ENCODE measurements at places on chromosomes 4 and X.

DNA sequence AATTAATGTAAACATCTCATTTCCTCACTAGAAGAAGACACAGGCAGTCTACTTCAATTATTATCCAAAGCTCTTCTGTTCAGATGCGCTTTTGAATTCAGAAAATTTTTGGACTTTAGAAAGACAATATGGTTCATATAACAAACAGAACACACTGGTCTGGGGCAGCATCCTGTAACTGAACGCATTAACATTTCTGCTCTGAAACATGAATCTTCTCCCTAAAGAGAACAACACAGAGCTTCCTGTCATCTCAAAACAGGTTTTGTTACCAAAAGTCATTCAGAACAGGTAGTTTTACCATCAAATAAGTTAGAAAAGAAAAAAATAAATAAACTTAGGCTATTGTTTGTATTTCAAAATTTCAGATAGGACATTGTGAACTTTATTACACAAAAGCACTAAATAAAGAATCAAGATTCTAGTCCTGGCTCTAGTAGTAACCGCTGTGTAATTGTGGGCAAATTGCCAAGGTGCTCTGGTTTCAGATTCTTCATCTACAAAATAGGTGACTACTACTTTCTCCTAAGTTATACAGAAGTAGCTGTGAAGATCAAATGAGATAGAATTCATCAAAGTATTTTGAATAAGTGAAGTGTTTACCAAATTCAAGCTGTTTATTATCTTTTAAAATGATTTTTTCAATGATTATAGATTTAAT, 252.3 kb upstream of the RASGEF1B start:
- DNase-seq: no peak

GRCh38 chr4:156754832-156755570, 216.6 kb downstream of the PDGFC start:
- DNase-seq: no peak

- no peak for DNase-seq
Measured at GRCh38 chr4:791898-792625, 33.9 kb downstream of the CPLX1 start.

DNA sequence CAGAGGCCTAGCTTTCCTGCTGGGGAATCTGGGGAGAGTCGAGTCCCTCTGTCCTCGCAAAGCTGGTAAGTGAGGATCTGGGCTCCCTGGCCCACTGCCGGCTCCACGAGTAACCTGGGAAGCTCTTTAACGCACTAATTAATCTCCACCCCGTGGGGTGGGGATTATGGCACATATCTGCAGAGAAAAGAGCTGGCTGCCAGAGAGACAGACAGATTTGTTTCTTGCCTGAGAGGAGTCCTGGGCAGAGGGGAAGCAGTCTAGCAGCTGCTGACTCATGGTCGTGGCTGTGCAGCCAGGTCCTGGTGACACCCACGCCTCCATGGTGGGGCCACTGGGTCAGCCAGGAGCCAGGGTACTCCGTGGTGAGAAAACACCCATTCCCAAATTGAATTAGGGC, 14.0 kb downstream of the SORCS2 start:
- DNase-seq: no peak

- DNase-seq: peak; percentile 63
Measured at GRCh38 chr4:20624793-20625374, 75.4 kb upstream of the PACRGL start.

- DNase-seq: peak; percentile 18
Measured at GRCh38 chrX:53321230-53321942, 40.0 kb upstream of the IQSEC2 start.

DNA sequence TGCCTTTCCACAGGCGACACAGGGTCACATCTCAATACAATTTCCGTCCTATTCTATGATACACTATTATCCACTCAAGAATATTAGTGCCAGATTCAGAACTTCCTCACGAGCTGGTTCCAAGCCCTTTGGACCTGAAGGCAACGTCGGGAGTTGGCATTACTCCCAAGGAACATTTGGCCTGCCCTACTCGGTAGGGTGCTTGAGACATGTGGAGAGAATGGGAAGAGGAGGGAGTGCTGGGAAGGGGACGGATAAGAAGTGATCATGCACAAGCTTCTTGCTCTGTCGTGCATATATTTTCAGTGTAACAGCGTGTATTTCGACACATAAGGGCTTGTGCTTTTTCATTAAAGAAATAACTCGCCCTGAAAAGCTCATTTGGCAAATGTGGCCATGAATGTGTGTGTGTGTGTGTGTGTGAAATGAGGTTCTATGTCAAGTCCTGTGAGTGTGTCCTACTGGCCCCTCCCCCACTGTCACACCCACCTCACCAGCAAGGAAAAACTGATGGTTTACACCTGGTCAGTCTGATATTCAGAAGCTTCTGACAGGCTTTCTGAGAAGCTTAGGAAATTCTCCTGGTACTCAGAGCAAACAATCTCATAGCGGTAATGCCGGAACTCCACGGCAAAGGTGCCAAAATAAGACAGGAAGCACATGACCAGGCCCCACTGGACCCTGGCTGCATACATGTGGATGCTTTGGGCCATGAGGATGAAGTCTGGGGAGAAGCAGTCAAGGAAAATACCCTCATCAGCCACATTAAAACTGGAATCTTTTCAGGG, 54.8 kb downstream of the ENOPH1 start:
- DNase-seq: no peak

- DNase-seq: no peak
Measured at GRCh38 chr4:31445526-31445925, 725.4 kb downstream of the PCDH7 start.

- DNase-seq: no peak
Measured at GRCh38 chrX:44282753-44283152, 60.7 kb downstream of the EFHC2 start.

DNA sequence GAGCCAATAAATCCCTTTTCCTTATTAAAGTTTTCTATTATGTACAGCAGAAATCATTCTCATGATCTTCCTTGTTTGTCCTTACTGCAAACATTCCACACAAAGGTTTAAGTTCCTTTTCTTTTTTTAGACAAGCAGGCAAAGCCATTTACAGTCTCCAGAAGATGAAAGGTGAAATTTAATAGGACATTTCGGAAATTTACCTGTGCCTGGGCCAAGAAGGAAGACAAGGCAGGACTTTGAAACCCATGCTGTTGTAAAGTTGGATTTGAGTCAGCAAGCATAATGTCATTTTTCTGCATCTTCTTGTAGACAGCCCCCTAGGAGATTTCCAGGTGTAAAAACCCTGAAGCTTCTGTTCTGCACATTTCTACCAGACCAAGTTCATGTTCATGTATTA, 188.1 kb downstream of the PAPSS1 start:
- no peak for DNase-seq

DNA sequence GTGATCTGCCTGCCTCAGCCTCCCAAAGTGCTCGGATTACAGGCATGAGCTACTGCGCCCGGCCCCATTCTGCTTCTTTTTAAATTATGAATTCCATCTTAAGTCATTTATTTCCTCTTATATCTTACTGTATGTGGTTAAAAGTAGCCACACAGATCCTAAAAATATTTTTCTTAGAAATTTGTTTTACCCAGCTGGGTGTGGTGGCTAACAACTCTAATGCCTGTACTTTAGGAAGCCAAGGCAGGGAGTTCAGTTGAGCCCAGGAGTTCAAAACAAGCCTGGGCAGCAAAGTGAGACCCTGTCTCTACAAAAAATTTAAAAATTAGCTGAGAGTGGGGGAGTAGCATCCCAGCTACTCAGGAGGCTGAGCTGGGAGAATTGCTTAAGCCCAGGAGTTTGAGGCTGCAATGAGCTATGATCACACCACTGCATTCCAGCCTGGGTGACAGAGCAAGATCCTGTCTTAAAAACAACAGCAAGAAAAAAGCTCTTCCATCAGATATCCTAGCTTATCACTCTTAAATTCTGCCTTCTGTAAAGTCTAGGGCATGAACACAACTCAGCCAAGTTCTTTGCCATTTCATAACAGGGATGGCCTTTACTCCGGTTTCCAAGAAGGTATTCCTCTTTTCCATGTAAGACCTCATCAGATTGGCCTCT, 15.1 kb upstream of the AFF1 start:
- no peak for DNase-seq

DNA sequence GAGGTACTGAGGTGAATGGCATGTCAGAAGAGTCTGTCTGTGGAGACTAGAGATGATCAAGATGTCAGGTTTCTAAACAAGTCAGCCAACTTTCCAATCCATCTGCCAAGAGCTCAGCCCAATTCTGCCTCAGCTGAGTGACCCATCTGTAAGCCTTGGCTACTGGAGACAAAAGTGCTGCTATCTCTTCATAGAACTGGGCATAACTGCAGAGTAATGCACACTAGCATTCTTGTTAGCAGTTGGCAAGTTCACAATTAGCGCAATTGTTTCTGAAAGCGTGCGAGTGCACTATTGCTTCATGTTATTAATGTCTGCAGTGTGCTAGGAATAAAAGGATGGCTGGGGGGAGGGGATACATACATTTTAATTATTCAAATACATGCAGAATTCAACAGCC, 32.9 kb upstream of the SH3D19 start:
- no peak for DNase-seq

GRCh38 chrX:85851418-85851817, 195.9 kb downstream of the CHM start:
- DNase-seq: no peak

DNA sequence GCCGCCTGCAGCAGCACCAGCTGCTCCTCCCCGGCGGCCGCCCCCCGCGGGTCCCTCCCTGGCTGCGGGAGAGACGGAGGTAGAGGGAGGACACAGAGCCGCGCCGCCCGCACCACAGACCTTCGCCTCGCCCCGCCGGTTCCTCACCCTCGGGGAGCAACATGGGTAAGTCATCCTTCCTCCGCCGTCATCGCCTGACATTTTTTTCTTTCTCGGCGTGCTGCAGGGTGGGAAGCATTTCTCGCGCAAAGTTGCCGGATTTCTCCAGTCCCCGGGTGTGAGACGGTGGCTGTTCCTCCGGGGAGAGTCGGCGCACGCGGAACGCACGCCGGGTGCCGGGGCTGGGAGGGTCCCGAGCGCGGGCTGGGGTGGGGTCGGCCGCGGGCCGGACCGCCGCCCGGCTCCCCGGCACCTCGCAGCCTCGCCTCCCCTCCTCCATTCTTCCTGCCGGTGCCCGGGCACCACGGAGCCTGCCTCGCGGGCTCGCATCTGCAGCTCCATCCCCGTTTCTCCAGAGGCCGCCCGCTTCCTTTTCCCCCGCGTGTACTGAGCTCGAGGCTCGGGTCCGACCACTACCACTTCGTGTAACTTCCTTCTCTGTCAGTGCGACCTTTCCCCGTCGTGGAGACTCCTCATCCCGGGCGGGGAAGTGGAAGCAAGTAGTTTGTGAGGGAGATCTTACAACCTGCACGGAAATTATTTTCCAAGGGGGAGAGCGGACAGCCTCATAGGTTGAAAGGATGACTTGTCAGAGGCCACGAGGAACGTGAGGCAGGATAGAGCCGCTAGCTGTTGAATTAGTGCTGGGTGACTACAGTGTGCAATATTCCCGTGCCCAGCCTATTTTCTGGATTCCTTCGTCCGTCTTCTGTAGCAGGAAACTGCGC, 464 bp downstream of the RAP1GDS1 start:
- peak; percentile 72 for DNase-seq

DNA sequence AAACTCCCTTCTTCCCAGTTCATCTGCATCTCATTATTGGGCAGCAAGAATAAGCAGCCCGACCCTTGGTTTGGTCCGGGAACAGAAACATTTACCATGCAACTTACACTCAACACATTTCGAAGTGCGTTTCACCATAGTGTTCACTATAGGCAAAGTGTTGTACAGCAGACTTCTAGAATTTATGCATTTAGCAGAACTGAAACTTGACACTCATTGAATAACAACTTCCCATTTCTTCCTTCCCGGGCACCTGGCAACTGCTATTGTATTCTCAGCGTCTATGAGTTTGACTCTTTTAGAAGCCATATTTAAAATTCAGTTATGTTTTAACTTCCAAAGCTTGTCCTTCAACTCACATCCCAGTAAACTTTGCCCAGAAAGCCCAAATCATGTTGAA, 840.6 kb downstream of the NLGN4X start:
- no peak for DNase-seq

DNA sequence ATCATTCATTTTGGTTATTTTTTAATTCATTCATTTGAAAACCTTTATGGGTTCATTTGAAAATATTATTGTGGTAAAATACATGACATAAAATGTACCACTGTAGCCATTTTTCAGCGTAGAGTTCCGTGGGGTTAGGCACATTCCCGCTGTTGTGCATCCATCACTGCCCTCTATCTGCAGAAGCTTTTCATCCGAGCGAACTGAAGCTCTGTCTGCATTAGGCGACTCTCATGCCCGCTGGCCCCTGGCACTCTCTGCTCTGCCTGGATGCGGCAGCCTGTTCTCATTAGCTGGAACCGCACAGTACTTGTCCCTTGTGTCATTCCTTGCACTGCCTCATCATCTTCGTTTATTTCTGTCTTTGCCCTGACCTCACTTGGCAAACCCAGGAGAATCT, 17.5 kb downstream of the CFAP99 start:
- no peak for DNase-seq

DNA sequence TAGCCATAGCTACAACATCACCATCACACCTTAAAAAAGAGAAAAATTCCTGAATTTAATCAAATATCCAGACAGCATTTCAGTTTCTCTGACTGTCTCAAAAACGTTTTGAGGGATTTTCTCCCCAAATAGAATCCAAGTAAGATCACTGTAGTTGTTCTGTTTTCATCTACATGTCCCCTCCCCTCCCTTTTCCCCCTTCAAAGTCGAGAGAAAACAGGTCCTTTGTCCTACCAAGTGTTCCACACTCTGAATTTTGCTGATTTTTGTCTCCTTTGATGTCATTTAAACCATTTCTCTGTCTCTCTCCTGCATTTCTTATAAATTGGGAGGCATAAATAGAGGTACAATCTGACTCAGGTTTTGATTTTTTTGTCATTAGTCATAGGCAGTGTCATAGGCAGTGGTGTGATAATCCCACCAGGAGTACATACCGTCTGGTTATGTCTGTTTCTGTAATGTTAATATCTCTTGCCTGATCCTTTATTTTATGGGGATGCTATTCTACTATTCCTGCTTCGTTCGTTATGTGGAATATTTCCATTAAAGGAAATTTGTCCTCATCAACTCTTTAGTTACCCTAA, 348.6 kb downstream of the PTTG2 start:
- no peak for DNase-seq

DNA sequence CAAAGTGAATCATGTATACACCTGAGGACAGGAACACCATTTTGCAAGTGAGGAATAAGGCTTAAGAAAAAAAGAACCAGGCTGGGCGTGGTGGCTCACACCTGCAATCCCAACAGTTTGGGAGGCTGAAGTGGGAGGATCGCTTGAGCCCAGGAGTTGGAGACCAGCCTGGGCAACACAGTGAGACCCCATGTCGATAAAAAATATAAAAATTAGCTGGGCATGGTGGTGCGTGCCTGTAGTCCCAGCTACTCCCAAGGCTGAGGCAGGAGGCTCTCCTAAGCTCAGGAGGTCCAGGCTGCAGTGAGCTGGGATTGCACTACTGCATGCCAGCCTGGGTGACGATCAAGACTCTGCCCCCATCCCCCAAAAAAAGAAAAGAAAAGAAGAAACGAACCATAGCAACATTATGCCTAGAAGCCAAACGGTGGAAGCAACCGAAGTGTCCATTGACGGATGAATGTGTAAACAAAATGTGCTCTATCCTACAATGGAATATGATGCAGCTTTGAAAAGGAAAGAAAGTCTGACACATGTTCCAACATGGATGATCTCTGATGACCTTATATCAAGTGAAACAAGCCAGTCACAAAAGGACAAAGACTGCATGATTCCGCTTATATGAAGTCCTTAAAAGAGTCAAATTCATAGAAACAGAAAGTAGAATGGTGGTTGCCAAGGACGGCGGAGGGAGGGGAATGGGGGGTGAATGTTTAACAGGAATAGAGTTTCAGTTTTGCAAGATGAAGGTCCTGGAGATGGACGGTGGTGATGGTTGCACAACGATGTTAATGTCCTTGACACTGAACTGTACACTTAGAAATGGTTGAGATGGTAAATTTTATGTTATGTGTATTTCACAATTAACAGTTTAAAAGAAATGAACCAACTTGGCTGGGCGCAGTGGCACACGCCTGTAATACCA, 8.6 kb upstream of the KIAA0232 start:
- DNase-seq: no peak

Data from NCI-H2227 treated with DMSO at 0.1 percent for 48 hours (cell line).